ENCODE measurements at places on chromosomes 7 and 10. TPM values are rescaled to one million over a fixed set of nuclear protein-coding genes. Genes with fewer than 3 reads are reported as not detected.
A peak's percentile ranks its signal among the peaks of the same experiment; 100 is the strongest.

DNA sequence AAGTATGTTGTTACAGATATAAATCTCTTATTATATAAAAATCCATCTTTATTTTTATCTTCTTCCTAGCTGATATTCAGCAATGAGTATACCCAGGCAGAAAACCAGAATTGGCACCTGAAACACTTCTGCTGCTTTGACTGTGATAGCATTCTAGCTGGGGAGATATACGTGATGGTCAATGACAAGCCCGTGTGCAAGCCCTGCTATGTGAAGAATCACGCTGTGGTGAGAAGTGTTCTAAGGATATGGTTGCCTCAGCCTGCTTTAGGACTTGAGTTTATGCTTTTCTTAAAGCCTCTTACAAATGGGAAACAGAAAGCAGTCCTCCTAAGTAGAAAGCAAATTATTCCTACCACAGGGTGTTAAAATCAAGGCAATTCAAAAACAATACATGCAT, 41.9 kb downstream of the TES start:
- no peak for DNase-seq

DNA sequence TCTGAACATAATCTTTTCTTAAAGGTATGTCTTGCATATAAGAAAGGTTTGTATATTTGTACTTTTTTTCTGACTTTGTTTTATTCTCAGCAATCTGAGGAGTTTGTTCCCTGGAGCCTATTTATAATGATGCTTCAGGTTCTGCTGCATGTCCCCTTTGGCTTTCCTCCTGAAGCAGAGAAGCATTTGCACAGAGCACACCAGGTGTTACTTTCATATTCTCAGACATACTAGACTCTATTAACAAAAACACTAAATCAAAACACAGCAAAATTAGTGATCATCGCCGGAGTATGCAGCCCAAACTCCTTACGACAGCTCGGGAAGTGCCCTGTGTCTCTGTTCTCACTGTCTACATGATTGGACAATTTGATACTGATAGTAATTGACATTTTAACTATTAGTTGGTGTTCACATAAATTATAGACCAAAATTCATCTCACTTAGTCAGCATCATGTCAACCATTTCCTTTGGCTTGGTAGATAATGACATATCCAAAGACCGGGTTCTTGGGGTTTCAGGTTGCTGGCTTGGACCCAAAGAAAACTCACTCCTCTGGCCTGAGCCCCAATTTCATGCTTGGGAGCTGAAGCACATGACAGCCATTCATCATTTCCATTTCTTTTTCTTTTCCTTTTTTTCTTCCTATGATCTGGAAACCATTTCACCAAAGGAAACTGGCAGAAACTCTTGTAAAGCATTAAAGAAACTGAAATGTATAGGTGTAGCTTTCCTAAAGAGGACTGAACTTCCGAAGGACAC, 400.1 kb upstream of the NRP1 start:
- no peak for DNase-seq

GRCh38 chr10:95374597-95375209, 83.9 kb upstream of the PDLIM1 start:
- DNase-seq, result peak; percentile 75

The PTPN20 gene
- 0.47 TPM for total RNA-seq

The CPA5 gene
- 0.88 TPM for total RNA-seq

Data from activated CD8-positive, alpha-beta T cell treated with anti-CD3 and anti-CD28 coated beads for 36 hours (primary cell).